ENCODE measurements at places on chromosomes 6 and 20.

- no peak for DNase-seq
These were observed 57.8 kb downstream of the IL22RA2 start for GRCh38 chr6:137115658-137116057.

- DNase-seq: no peak
These were observed 37.0 kb downstream of the BPIFB1 start for GRCh38 chr20:33320006-33320405.

DNA sequence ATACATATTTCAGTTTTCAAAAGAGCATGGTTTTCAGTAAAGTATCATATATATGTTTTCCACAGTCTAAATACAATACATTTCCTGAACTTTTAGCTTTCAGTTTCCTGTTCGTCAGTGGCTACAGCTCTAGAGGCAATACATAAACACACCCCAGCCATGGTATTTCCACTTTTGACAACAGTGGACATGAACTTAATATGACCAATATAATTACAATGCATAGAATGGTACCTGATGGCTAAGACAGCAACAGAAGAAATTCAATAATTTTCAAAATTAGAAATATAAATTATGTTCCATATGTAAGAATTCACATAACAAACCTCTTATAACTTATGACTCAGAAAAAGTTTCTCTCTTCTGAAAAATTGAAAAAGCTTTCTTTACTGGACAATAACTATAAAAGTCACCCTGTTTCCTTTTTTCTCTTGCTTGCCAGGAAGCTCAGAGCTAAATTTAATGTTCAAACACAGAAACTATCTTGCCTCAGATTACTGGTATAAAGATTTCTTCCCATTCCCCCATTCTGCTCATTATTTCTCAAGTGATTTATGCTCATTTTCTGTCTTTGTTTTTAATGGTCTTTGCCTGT, 19.2 kb downstream of the FKBP5 start:
- DNase-seq: no peak

GRCh38 chr6:37007340-37008043, 2.0 kb downstream of the FGD2 start:
- DNase-seq: no peak

Data from activated naive CD8-positive, alpha-beta T cell treated with anti-CD3 and anti-CD28 coated beads, Interleukin-2, amount 50 U/mL, for 24 hours (primary cell).